Spinal cord (tissue), 10 donors: ENCODE measurements at places on chromosomes 6 and 20. TPM values are rescaled to one million over a fixed set of nuclear protein-coding genes. Genes with fewer than 3 reads are reported as not detected.

DNA sequence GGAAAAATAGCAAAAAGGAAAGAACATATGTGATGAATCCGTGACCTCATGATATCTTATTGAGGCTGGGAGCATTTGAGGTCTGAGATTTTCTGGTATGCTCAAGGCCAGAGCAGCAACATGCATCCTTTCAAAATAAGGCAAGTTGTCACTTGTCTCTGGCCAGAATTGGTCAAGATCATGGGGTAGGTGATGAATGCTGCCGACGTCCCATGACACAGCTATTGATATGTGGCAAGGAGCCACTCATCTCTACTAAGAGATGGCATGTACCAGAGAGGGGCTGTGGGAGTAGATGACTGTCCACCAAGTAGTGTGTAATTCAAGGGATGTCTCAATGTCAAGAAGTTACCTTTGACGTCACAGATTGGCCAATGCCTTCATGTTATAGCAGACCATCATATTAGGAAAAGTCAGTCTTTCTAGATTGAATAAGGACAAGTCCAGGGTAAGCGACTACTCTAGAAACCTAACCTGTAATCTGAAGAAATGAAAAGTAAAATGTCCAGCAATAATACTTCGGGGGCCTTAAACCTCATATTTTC, 527.4 kb downstream of the BMP2 start:
- DNase-seq, result no peak

DNA sequence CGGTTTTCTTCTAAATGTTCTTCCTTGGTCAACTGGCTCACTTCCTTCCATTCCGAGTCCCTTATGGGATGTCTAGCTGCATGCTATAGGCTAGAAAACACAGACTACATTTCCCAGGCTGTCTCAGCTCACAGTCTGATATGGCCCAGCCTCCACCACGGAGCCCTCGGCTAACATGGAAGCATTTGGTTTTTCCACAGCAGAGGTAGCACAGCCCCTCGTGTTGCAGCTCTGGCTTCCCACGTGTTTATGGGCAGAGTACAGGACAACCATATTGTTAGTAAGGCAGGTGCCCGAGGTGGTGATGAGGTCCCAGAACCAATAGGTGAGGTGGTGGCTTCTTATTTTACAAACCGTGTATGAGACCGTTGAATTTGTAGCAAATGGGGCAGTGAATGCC, 8.7 kb downstream of the GPLD1 start:
- no peak for DNase-seq

DNA sequence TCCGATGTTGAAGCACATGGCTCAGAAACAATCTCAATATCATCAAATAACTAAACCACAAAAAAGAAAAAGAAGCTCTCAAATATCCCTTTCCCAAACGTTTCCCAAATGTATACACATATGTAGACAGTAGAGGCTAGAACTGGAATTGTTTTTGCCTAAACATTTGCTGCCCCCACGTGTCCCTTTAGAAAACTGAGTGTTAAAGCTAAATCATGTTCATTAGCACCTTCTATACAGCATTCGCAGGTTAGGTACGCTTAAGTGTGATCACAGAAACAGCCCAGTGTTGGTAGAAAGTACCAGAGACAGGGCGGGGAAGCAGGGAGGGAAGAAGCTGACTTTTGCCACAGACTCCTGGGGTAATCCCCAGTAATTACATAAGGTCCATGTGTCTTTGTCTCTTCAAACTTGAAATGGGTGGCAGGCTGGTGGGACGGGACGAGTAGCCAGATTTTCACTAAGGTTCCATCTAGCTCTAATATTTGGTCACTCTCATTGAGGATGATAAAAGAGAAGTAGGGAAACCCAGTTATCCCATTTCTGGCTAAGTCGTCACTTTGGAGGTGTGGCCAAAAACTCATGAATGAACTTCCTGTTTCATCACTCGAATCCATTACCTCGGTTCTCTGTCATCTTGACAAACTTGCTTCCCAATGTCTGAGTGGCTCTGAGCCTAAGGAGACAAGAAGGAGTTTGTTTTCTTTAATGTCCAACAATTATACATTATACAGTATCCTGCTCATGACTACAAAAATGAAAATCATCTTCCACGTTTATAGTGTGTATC, 15.0 kb upstream of the TFAP2A start:
- no peak for DNase-seq

GRCh38 chr6:169707772-169708171, 5.8 kb downstream of the C6orf120 start:
- no peak for DNase-seq

- DNase-seq, result no peak
These were observed 41.5 kb upstream of the KCNQ5 start for GRCh38 chr6:72580281-72580940.

DNA sequence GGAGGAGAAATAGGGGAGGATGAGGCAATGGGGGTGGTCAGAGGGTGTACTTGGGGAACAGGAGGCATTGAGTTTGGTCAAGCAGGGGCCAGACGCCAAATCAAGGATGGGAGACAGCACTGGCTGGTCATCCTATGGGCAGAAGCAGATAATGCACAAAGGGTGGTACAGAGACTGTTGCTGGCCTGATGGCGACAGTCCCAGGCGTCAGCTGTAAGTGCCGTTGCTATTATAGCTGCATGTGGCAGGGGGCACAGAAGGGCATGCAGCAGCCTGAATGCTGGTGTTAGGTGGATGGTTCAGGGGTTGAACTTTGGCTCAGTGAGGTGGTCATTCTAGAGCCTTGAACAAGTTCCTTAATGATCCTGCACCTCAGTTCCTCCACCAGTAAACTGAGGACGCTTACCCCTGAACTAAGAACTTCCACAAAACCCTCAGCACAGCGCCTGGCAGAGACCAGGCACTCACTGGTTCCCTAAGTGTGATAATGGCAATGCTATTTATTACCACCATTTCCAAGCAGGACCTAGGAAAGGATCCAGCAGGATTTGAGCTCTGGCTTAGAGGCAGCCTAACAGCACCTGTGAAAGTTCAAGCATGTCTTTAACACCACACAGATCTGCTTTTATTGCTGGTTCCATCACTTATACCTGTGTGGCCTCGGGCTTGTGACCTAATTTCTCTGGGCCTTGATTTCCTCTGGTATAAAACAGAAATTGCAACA, 162.7 kb downstream of the INSM1 start:
- no peak for DNase-seq

DNA sequence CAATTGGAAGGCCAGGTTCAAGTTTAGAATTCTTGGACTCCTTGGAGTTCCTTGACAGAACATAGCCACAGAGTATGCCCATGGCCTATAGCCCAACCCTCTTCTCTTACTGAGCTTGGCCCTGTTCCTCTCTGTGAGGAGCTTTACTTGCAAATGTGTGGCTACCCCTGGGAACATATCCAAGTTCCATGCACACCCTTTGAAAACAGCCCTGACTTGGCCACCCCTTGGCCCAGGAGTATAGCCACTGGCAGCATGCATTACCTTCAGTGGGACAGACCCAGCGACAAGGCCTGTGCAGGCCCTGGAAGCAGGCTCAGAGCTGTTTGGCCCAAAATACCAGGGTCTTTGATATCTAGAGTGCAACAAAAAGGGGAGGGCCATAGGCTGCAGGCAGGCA, 19.5 kb upstream of the MAS1 start:
- DNase-seq, result no peak

DNA sequence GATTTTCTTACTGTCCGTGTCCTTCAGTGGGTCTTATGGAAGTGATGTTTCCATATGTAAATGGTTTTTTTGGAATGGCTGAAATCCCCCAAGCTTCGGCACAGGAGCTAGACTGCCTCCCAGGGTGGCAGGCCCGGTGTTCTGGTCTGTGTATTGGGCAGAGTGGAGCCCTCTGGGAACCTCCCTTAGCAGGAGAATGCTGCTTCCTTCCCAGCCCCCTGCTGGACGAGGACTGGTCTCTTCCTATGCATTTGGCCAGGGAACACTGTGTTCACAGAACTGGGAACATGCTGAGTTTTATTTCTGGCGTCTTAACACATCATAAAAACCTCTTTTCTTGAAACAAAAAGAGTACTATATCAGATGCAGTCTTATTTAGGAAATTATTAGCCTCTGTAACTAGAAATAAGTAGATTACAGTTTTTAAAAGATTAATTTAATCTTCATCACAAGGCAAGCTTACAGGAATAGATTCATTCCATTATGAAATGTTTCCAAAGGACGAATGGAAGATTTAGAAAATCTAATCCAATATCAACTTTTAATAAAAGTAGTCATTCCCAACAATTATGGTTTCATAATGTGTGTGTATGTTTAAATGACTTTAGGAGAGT, 56.6 kb downstream of the SYTL3 start:
- DNase-seq, result peak; percentile 76

- no peak for DNase-seq
These were observed 173.8 kb downstream of the ZFP64 start for GRCh38 chr20:52017669-52018317.

GRCh38 chr6:76703285-76703684, 630.8 kb upstream of the IMPG1 start:
- DNase-seq, result no peak

DNA sequence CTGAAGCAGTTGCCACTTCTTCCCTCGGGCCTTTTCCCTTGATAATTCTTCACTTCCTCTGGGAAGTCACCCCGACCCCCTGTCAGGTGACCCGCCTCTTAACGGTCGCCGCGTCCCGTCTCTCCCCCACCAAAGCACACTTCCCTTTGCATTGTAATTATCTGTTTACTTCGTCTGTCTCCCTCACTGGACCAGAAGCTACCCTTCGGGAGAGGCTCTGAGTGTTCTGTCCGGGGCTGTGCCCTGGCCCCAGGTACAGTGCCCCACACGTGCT, 771 bp upstream of the SNAI1 start:
- DNase-seq, result no peak

DNA sequence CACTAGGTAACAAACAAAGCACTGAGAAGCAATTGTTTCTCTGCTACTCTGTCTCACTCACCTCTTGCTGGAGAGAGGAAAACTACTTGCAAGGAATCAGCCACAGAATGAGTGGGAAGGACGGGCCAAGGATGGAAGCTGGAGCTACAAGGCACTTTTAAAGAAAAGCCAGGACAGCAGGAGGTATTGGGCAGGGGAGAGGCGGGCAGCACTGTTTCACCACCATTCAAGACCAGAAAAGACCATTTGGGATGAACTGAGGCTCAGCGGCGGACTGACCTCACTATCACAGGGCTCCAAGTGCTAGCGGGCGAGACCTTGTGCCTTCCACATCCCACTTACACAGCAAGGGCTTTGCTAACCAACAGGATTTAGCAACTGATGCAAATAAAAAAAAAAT, 137.4 kb downstream of the IPCEF1 start:
- no peak for DNase-seq

DNA sequence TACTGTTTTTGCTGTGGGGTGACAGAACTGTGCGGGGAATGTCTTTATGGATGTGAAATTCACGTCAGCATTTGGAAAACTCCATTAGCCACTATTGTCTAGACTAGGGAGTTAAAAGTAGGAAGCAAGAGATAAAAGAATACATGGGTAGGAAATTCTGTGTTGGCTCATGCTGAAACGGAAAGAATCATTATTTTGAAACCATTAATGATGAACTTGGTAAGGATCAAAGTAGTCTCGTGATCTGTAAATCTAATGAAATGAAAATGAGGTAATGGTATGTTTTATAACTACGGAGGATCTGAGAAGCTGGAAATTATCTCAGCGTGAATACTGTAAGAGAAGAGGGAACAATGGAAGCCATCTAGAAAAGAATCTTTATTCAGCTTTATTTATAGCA, 11.1 kb upstream of the CD40 start:
- DNase-seq, result no peak

- no peak for DNase-seq
These were observed 75.9 kb upstream of the EYA4 start for GRCh38 chr6:133165235-133165634.

DNA sequence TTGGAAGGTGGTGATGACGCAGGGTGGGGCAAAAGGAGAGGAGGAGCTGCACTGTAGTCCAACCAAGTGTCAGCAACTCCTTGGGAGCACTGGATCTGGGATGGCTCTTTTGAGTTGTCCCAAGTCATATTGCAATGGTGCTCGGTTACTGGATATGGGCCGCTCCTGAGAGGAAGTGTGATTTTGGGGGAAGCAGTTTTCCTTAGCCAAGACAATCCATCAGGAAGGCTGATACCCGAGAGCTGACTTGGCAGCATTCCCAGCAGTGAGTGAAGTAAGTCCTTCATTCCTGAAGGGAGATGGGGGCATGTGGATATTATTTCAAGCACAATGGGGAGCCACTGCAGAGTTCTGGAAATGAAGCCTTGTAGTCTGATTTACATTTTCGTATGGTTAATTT, 354.1 kb downstream of the RFPL4B start:
- DNase-seq, result peak; percentile 71

DNA sequence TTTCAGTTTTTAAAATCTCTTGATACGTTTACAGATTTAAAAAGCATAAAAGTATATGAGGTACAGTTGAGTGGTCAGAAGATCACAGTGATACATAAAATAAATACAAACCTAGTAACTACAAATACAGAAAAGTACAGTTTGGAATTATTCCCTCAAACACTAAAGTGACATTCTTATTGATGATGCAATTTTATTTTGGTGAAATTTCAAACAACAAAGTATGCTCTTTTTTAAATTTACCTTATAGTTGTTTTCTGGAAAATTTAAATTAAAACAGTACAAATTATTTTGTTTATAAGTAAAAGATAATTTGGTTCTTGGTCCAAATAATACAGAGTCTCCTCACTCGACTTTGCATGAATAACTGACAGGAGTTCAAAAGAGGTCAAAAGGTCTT, 1305.1 kb upstream of the GJE1 start:
- DNase-seq, result no peak

- DNase-seq, result no peak
These were observed 74.2 kb downstream of the CD164 start for GRCh38 chr6:109308018-109308492.

- no peak for DNase-seq
These were observed 9.6 kb downstream of the KCNS1 start for GRCh38 chr20:45091366-45091765.

GRCh38 chr6:62042429-62042828, 243.6 kb downstream of the KHDRBS2 start:
- no peak for DNase-seq

GRCh38 chr6:166258854-166259276, 49.3 kb downstream of the PRR18 start:
- DNase-seq, result no peak

DNA sequence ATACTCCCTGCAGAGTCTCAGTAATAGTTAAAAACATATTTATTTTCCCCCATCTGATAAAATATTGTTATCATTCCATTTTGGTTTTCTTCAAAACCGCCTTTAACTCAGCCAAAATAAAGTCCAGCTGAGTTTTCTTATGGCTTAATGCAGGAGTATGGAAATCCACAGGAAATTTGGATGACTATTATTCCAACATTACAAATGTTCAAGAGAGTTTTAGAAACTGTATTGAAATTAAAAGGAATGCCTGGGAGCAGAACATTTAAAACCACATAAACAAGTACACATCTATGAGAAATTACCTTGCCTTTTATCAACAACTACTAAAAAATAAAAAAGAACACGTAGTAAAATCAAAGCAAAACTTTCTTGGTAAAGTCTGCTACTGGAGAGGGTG, 45.7 kb downstream of the NCOA7 start:
- no peak for DNase-seq

Gene OR2J3
- 0.10 TPM for total RNA-seq

Gene ADAM33
- total RNA-seq, result 45.9 TPM

Gene CLPSL2
- not detected for total RNA-seq

Gene ZMYND8
- 31.1 TPM for total RNA-seq

Gene TNF
- 0.39 TPM for total RNA-seq
